ENCODE measurements at places on chromosomes 5 and 9.

- DNase-seq, result no peak
These were observed 36.3 kb downstream of the ADAMTS19 start for GRCh38 chr5:129496421-129496820.

- no peak for DNase-seq
These were observed 43.5 kb downstream of the IRX1 start for GRCh38 chr5:3639175-3639574.

DNA sequence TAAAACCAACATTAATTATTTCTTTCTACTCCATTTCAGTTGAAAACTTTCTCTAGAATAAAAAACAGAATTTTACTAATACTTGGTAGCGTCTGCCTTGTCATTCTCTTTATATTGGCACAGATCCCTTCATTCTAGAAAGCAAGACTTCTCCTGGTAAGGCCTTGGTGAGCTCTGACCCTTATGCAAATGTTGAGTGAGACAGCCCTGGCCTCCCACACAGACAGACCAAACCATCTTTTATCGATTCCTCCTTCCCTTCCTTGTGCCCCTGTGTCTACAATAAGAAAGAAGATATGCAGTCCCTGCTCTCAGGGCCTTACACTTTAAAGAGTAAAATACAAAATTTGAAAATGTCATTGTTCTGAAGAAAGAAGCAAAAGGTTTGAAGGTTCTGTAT is 262.2 kb downstream of the EFNA5 start:
- no peak for DNase-seq

DNA sequence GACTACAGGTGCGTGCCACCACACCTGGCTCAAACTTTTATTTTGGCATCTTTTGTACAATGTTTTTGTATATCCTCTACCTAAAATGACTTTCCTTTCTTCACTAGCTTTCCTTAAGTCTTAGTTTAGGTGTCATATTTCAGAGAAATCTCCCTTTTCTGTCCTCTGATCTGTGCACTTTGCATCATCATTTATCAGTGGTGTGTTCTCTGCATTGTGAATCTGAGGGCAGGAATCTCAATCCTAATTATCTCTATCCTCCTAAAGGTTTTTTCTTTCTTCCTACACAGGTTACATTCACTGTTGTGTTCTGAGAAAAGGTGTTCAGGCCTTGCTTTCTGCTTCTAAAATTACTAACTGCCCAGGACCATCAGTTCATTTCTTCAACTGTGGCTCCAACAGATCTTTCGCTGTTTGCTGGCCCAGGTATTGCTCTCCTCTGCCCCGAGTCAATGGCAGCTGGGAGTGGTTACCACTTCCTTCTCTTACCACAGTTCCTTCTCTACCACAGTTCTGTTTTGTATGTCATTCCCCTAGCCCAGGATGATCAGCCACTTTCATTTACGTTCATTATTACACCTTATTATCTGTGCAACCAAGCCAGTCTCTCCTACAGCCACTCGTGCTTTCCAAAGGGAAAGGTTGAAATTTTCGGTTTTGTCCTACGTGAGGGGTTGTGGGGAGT is 14.0 kb downstream of the TGFBR1 start:
- no peak for DNase-seq

- no peak for DNase-seq
These were observed 522.1 kb downstream of the CCDC171 start for GRCh38 chr9:16074963-16075362.

Measured in activated CD4-positive, alpha-beta T cell treated with anti-CD3 and anti-CD28 coated beads, Interleukin-2, amount 50 U/mL, for 24 hours (primary cell).